CD4-positive, alpha-beta T cell treated with Interferon gamma for 1 hour (primary cell): ENCODE measurements at places on chromosomes 11 and 22.
A peak's percentile ranks its signal among the peaks of the same experiment; 100 is the strongest.

GRCh38 chr11:131695889-131696429, 325.5 kb downstream of the NTM start:
- DNase-seq, result no peak

GRCh38 chr11:124898263-124898680, 607 bp upstream of the ROBO4 start:
- DNase-seq, result no peak

- DNase-seq, result no peak
Measured at GRCh38 chr11:78351193-78351592, 66.4 kb downstream of the GAB2 start.

DNA sequence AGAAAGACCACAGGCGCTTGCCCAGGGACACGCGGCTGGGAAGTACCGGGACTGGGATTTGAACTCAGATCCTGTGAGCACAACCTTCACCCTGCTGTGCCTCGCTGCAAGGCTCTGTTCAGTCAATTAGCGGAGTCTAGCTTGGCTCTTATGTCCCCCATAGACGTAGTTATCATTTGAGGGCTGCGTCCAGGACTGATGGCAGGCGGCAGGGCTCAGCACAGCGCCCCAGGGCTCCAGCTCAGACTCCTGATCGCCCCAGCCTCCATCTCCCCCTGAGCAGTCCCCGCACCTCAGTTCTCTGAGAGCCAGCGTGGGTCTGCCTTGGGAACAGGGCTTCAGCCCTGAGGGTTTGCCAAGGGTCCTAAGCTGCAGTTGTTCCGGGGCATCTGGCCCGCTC, 19.8 kb downstream of the MRGPRG start:
- no peak for DNase-seq

GRCh38 chr11:99240192-99241030, 219.7 kb downstream of the CNTN5 start:
- DNase-seq, result no peak

DNA sequence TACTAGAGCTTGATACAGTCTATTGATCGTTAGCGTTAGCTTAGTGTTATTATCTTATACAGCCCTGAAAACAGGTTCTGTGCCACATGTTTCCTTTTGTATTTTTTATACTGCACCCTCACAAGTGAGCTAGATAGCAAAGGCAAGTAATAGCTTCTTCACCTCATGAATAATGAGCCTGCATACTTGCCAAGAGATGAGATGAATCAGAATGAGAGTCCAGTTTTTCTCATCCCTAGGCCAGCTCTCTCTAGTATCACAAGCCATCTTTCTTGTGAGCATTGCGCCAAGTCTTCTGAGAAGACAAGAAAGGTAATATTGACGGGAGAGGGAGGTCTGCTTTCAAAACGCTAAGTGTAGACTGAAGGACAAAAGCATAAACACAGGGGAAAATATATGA, 8.7 kb upstream of the CARD18 start:
- DNase-seq, result no peak

DNA sequence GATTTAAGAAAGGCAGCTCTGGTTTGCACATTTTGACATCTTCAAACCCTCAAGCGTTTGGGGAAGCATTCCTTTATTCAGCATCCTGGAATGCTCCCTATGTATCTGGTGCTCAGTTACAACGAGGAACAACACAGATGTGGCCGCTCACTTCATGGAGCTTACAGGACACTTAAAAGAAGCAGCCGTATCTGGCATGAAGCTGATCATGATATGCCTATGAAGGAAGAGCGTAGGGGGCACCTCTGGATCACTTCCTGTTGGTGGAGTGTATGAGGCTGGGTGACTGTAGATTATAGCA, 72.3 kb upstream of the TP53I11 start:
- no peak for DNase-seq

GRCh38 chr11:11422411-11423128, 69.5 kb upstream of the CSNK2A3 start:
- no peak for DNase-seq

DNA sequence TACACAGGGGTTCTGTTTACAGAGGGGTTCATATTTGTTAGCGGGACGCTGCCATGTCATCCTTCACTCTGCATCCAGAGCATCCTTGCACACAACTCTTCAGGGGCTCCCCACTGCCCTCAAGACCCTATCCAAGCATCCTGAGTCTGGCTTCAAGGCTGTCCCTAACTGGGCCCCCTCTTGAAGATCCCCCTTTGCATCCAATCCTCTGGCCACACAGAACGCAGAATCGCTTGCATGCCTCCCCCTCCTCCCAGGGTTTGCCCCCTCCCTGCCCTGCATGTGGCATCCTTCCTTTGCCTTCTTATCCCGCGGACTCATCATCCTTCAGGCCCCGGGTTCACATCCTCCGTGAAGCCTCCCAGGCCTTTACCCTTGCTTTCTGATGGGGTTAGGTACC, 18.6 kb downstream of the C1QTNF6 start:
- no peak for DNase-seq

DNA sequence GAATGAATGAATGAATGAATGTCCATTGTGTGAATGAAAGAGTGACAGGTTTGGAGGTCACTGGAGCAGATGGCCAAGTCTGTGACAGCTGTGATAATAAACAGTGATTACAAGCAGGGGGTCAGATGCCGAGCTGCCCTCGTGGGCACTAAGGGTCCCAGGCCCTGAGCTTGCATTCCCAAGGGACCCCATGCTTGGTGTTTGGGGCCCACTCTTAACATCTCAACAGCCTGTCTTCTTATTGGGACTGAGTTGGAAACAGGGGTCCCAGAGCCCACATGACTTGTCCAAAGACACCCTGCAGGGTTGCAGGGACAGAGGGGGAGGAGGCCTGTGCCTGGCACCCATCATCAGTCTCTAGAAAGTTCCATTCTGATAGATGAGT, 12.0 kb upstream of the ANO1 start:
- DNase-seq, result no peak

DNA sequence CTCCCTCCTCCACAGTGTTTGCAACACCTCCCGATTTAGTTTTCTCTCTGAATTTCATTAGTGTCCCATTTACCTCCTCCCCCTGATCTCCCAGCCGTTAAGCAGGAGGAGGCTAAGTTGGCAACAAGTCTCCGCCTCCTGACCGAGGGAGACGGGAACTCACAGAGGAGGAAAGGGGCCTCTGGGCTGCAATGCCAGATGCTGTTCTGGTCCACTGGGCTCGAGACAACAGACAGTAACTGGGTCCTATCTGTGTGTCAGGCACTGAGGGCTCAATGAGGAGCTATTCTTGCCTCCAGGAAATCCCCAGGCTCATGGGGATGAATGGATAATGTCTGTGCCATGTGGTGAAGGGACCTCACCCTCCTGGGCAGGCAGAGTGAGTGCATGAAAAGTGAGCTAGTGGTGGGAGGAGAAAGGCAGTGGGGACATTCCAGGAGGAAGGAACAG, 228.1 kb downstream of the TENM4 start:
- no peak for DNase-seq

- DNase-seq, result no peak
Measured at GRCh38 chr11:128643661-128644317, 50.1 kb upstream of the FLI1 start.

GRCh38 chr22:21582801-21583740, 15.6 kb downstream of the UBE2L3 start:
- DNase-seq, result no peak

DNA sequence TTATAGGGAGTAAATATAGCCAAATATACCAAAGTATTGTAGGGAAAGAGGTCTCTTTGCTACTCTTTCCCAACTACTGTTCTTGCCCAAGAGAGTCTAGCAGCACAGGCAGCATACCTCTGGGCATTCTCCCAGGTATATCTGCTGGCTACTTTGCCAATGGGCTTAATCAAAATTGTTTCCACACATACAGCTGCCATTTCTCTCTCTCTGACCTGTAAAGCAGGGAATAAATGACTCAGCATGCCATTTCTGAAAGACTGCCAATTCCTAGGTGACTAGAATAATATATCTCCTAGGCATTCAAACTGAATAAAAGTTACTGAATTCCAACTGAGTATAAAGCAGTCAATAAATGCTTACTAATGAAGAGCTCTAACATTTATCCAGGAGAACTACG, 44.6 kb downstream of the RDX start:
- DNase-seq, result no peak

DNA sequence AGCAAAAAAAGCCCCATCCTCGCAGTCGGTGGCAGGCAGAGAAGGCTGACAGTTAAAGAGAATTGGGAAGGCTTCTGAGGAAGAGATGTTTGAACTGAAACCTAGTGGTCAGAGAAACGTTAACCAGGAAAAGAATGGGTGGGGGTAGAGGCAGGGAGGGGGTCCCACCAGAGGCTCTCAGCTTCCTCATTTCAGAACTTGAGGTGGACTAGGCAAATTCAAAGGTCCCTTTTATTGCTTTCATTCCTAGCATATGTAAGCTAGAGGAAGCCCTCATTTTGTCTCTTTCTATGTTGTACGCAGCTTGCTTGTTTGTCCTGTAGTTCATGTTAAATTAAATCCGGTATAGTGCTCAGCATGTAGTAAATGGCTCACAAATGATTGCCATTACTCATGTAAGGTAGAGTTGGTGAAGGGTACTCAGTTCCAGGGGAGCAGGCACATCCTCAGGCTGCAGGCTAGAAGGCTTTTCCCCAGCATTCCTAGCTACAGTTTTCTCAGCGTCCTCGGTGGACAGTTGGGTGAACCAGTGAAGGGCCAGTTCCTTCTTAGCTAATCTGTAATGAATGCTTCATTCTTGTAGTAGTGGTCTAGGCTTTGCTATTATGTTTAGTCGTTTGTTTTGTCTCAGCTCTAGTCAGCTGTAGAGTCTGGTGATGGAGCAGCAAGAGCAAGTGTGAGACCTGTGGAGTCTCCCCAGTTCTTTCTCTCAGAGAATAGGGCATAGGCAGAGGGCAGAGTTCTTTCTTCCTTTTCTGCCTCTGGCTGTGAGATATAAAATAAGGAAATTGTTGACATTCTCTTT, 58.6 kb downstream of the UVRAG start:
- DNase-seq, result no peak

DNA sequence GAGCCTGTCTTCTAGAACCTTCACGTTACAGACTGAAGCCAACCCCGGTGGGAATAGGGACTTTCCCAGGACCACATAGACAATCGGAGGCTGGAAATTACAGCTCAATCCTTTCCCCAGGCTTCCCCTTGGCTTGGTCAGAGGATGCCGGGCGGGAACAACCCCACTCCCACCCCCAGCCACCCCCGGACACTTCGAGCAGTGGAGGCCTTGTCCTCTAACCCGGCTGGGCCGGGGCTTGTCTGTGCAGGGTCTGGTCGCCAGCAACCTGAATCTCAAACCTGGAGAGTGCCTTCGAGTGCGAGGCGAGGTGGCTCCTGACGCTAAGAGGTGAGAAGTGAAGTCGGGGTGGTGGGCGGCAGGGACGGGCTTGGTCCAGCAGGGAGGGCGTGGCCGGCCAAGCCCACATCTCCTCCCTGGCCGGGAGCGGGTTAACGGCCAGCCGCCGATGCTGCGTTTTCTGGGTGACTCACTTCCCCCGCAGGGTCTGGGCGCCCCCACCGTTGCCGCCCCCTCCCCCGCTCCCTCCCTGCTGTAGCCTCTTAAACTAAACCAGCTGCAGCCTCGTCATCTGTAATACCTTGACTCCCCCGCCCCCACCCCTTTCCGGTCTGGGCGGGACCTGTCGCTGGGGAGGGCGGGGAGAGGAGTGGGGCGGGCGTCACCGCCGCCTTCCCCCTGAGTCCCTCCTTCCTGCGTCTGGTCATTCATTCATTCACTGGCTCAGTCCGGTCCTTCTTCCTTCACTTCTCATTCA, 1.5 kb downstream of the LGALS1 start:
- peak; percentile 94 for DNase-seq

DNA sequence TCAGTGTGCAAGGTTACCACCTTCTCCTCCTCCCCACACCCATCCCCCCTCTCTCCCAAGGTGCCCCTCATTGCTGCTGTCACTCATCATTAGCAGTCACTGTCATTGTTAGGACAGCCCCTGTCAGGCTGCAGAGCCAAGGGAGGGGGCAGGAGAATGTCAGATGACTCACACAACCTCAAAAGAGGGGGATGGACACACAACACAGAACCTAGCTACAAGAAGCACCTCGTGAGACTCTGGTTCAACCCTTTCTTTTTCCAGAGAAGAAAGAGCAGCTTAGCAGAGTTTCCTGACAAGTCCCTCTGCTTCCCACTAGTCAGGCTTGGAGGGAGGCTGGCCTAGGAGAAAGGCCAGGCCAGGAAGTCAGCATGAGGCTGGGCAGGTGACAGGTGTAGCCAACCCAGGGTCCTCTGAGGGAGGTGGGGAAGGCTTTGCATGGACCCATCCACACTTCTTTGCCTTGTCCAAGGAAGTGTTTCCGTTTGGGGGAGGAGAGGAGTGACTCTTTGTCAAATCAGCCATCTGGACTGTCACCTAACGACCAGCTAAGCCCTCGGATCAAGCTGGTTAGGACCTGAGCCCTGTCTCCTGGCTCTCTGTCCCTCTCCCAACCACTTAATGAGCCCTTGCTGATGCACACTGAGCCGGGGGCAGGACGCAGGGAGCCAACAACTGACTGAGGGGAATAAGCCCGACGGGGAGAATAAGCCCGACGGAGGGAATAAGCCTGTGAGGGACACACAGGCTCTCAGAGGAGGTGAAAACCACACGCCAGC, 18.3 kb downstream of the ADORA2A start:
- no peak for DNase-seq

DNA sequence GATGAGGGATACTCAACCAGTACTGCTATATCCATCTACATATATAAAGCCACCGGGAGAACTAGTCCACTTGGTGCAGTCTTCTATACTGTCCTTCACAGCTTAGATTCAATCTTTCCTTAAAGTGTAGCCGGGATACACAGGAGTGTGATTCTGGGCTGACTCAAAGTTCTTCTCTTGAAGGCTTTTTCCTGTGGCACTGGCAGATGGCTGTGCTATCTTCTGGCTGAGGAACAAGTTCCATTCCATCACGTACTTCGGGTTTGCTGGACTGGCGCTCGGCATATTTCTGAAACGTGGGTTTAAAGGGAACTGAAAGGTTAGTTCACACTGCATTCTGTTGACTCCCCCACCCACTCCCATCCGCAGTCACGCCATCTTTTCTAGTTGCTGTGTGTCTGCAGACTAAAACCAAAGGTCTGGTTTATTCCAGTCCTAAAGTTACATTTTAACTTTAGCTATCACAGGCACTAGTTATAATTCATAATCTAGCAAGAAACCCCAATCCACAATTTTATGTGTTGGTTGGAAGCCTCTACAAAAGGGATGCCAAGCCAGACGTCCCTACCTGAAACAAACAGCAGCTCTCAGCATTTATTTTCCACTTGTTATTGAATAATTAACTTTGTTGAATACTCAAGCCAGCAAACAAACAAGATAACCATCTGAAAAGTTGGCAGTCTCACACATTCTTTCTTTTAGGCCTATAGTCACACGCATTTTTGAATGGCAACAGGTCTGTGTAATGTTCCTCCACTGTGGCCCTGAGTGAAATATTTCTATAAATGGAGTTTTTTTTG, 7.5 kb upstream of the C11orf65 start:
- no peak for DNase-seq

- no peak for DNase-seq
Measured at GRCh38 chr11:64872790-64873488, 5.5 kb downstream of the EHD1 start.

- DNase-seq, result no peak
Measured at GRCh38 chr11:113137713-113138529, 176.5 kb upstream of the TTC12 start.

GRCh38 chr11:98300719-98301118, 720.0 kb upstream of the CNTN5 start:
- no peak for DNase-seq

GRCh38 chr11:121408830-121409229, 43.3 kb upstream of the SORL1 start:
- DNase-seq, result no peak
